Natural killer cell (primary cell): ENCODE measurements at places on chromosomes 2 and 18.
A peak's percentile ranks its signal among the peaks of the same experiment; 100 is the strongest.

GRCh38 chr2:168220965-168221819 is 26.2 kb downstream of the STK39 start:
- no peak for DNase-seq

DNA sequence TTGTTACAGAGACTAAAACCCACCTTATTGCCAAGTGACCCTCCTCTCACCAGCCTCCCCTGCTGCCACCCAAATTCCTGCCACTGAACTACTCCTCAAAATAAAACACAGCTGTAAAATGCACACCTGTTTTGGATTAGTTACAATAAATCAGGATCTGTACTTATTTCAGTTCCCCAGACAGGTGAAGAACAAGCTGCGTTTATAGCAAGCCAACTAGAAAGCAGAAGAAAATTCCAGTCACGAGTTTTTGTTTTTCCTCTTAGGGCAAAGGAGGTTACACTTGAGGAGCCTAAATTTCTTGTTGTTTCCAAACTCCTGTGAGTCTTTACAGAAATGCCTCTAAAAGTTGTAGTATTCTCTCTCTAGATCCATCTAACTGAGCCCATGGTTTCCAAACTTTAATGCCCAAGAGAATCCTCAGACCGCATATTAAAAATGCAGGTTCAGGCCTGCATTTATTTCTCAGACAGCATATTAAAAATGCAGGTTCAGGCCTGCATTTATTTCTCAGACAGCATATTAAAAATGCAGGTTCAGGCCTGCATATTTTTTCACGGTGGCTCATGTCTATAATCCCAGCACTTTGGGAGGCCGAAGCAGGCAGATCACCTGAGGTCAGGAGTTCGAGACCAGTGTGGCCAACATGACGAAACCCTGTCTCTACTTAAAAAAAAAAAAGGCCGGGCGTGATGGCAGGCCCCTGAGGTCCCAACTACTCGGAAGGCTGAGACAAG is 62.2 kb downstream of the ALPK2 start:
- DNase-seq = no peak

GRCh38 chr2:41180387-41180786 is 728.5 kb upstream of the SLC8A1 start:
- DNase-seq = no peak

GRCh38 chr2:15868704-15869103 is 71.6 kb upstream of the MYCN start:
- no peak for DNase-seq

- DNase-seq = no peak
Observed at GRCh38 chr2:112923237-112923966, 12.4 kb downstream of the IL37 start.

- DNase-seq = peak; percentile 15
Observed at GRCh38 chr2:202237787-202238233, 587 bp downstream of the SUMO1 start.
